Cortex of kidney (tissue), 1 donor: ENCODE measurements at places on chromosomes 6 and 20.

- no peak for DNase-seq
These were observed 5.5 kb downstream of the CST9L start for GRCh38 chr20:23562721-23563342.

GRCh38 chr6:3788408-3789017 lies 37.0 kb upstream of the PXDC1 start:
- no peak for DNase-seq

DNA sequence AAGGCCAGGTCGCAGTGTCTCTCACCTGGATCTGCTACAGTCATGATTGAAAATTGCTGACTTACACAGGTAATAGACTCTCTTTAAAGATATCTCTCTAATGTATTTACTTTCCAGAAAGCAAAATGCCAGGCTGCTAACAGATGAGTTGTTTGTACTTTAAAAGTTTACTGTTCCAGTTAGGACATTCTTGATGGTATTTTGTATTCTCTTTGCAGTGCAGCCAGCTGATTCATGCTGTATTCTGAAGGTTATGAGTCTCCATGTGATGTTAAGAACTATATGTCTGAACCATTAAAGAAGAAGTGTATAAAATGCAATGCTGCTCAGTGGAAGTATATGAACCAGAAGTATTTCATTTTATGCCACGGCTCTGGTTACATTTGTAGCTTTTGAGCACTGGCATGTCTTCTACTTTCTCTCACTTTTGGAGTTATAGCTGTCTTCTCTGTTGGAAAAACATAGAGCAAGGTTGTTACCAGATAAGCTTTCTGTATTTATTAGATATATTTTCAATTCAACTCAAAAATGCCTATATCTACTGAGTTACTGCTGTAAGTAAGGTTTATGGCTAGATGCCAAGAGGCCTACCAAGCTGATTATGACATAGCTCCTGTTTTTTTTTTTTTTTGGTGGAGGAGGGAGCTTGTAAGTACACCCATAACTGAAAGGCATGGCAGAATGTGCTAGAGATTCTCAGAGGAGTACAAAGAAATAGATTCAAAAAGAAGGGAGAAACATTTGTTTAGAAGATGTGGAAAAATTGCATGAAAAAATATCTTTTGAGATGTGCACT lies 130.5 kb upstream of the MAN1A1 start:
- DNase-seq = no peak

DNA sequence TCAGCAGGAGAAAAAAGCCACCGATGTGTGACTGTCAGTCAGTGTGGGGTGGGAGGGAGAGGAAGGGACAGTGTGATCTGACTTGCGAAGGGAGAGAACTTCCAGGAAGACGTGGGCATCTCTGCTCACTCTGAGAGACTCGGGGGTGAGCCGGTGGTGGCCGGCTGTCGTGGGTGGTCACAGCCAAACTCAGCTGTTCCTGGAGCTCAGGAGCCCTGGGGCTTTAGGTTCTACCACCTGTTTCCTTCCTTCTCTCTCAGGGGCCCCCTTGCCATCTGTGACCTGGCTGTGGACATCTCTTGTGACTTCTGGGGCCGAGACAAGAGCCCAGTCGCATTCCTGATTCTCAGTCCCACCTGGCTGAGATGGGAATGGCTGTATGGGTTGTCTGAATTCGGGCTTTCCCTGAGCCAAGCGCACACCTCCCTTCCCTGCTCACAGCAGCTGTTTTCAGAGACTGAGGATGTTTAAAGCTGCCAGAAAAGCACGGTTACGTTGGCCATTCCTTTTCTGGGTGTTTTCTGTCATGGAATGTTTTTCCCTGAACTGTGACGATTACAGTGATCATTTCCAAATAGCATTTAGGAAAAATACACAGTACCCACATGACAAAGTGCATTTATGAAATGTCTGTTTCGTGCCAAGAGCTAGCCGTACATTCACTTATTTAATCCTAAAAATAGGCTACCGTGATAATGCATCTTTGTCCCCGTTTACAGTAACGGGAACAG lies 36.5 kb downstream of the SYNJ2 start:
- no peak for DNase-seq

GRCh38 chr6:135627092-135627715 lies 129.7 kb upstream of the AHI1 start:
- DNase-seq = no peak

DNA sequence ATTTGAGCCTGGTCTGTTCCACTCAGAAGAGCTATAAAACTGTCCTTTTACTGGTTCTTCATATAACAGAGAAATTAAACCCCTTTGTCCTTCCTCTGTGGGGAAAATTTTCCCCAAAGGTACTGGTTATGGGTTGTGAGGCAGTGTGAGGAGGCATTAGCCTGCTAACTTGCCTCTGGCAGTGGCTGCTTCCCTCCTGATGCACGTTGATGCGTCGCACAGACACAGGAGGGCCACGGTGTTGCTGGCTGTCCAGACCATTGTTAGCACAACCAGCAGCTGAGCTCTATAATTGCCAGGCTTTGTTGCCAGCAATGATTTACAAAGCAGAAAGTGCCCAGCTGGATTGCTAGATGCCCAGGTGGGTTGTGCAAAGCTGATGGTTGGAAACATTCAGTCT lies 10.1 kb downstream of the AAR2 start:
- DNase-seq = no peak

DNA sequence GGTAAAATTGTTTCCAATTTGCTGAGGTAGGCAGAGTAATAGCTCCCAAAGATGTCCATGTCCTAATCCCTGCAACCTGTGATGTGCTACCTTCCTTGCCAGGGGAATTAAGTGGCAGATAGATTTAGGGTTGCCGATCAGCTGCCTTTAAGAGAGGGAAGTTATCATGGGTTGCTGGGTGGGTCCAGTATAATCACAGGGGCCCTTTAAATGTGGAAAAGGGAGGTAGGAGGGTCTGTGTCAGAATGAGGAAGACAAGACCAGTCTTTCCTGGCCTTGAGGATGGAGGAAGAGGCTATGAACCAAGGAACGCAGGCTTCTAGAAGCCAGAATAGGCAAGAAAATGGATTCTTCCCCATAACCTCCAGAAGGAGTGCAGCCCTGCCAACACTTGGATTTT lies 50.7 kb downstream of the CTCFL start:
- no peak for DNase-seq

- DNase-seq = no peak
These were observed 39.8 kb upstream of the MMS22L start for GRCh38 chr6:97322811-97323210.

DNA sequence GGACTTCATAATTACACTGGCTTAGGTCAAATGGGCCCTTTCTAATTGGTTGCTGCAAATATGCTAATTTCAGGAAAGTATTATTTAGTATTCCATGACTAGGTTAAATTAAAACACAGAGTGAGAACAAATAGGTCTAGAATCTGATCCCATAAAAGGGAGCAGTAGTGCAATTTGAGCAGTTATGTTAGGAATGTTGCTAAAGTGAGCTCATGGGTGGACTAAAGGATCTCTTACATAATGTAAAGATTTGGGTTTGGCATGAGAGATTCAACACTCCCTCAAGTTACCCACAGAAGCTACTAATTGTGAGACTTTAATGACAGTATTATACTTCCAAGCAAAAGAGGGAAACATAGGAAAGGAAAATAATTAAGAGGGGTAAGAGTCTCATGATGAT lies 109.1 kb downstream of the C6orf58 start:
- no peak for DNase-seq
